ENCODE measurements at places on chromosomes 4 and X.

GRCh38 chr4:165006886-165007285, 24.9 kb upstream of the TRIM60 start:
- DNase-seq: no peak

DNA sequence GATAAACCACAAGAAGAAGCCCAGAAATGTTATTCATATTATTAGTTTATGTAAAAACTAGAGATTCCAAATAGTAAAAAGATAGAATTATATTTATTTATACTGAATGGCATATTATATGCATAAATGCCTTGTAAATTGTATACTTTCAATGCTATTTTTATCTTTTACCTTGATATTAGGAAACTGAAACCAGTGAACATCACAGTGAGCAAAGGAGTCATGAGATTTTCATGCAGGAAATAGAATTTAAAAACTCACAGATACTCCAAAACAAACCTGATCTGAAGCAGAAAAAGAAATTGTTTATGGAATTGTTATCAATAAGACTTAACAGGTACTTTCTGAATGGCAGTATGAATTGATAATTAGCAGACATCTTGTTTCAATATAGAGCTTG, 207.3 kb upstream of the CENPE start:
- no peak for DNase-seq

GRCh38 chrX:19616959-19617358, 101.7 kb upstream of the MAP3K15 start:
- DNase-seq: no peak

DNA sequence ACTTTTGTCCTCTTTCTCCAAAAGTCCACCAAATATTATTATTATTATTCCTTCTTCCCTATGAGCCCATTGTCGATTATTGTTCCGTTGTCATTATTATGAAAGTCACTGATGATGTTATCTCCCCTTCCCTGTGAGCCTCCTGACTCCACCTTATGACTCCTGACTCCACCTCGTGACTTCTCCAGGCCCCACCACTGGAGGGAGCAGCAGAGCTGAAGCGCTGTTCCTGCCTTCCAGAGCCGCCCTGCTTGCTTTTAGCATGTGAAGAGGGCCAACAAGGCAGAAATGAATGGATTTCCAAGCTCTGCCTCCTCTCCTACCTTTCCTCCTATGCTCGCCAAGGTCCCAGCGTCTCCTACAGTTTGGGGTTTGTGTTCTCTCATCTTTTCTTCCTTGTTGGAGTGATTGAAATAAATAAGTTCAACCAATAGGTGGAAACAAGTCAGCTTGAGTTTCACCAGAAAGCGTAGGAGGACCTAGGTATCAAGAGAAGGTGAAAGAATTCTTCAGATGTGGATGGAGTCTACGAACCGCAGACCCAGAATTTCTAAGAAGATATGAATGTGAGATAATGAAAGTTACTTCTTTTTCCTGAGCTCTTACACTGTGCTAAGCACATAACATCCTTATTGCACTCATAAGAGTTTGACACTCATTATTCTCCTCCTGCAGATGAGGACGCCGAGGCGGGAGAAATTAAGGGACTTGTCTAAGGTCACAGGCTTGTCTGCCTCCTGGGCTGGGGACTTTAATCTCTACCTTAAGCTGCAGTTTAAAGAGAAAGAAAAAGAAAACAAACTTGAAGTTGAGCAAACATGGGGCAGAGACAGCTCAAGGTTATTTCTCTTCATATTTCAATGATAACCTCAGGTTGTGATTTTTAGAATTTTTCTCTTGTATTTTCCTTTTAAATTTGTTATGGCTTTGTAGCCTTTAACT, 26.1 kb downstream of the IGSF1 start:
- no peak for DNase-seq

DNA sequence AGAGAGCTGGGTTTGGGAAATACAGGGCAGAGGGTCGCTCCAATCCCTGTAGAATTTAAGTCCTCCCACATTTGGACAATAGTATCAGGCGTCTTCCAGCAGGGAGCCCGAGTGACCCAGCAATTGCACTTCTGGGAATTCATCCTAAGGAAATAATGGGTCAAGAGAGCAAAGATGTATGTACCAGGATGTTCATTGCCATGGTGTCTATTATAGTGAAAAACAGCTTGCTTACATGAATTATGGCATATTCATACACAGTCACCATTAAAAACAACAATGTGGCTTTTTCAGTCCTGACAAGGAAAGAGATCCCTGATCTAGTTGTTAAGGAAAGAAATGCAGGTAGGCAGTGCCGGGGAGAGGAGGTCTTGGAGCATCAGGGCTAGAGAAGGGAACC, 167.7 kb downstream of the PJA1 start:
- no peak for DNase-seq

GRCh38 chr4:93912146-93912545, 83.6 kb downstream of the ATOH1 start:
- no peak for DNase-seq

Measured in NCI-H1417 treated with DMSO at 0.1 percent for 48 hours (cell line).